ENCODE measurements at places on chromosomes 7 and 10.

- DNase-seq, result no peak
These were observed 45.4 kb upstream of the CACNB2 start for GRCh38 chr10:18094793-18095192.

GRCh38 chr7:69849268-69849667, 251.0 kb downstream of the AUTS2 start:
- DNase-seq, result no peak

GRCh38 chr10:26857991-26858706, 2.6 kb downstream of the ABI1 start:
- DNase-seq, result no peak

GRCh38 chr7:51349820-51350545, 33.4 kb upstream of the COBL start:
- DNase-seq, result no peak

DNA sequence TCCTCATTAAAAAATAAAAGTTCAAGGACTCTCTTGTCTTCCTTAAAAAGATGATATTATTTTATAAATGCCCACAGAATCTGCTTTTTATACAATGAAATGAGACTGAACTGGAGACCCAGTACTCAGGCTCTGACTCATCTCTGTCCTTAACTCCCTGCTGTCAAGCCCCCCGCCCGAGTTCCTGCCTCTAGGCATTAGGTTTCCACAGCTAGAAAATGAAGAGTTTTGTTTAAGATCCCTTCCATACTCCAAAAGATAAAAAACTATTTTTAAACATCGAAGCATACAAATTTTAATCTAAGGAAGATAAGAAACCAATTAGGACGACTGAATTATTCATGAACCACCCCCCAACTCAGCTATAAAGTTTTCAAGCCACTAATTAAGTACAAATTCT, 97.7 kb upstream of the FEZF1 start:
- DNase-seq, result no peak

GRCh38 chr10:121662945-121663917, 65.0 kb upstream of the FGFR2 start:
- no peak for DNase-seq

DNA sequence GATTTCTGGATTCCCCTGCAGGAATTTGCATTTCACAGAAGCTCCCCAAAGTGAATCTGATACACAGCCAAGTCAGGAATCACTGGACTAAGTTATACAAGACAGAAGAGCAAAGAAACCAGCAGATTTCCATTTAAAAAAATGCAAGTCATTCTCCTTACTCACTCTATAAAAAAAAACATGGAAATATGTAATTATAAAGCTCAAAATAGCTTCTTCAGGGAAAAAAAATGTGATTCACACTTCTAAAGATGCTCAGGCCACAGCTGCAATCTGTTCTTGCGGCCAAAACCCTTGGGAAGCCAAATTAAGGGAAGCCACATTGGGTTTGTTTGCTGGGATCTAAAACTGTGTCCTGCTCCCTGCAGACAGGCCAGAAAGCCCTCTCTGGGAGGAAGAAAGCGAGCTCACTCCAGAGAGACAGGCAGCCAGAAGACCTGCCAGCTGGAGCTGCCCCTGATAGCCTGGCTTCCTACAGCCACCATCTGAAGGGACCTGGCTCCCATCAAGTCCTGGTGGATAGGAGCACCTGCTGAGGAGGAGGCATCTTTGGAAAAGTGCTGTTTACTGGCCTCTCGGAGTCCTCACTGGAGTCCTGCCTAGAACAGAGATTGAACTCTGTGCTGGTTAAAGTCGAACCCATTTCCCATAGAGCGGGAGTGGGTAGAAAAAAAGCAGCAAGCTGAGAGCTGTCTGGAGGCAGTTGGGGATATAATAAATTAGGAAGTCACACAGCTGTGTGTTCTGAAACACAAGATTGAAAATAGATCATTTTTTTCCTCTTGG, 359.2 kb upstream of the AOAH start:
- DNase-seq, result peak; percentile 30

GRCh38 chr7:3232228-3232627, 68.8 kb upstream of the SDK1 start:
- DNase-seq, result no peak

DNA sequence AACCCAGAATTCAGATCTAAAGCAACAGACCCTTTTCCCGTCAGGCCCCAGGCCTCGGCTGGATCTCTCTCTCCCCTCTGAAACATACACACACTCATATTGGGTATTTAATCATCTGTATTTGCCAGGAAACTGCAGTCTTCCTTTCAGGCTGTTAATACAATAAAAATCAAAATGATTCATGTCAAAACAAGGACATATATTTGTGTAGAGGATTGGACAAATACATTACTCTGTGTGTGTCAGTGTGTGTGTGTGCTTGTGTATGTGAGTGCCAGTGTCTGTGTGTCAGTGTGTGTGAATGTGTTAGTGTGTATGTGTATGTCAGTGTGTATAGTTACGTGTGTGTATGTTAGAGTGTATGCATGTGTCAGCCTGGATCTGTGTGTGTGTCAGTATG, 90.8 kb downstream of the JCAD start:
- DNase-seq, result no peak

GRCh38 chr7:158394936-158395335, 192.7 kb downstream of the PTPRN2 start:
- DNase-seq, result no peak

- DNase-seq, result no peak
These were observed 752 bp downstream of the LRMDA start for GRCh38 chr10:75432176-75432575.

- no peak for DNase-seq
These were observed 16.7 kb downstream of the CAMK2B start for GRCh38 chr7:44308596-44309270.

GRCh38 chr10:79180414-79181221, 111.9 kb downstream of the ZMIZ1 start:
- no peak for DNase-seq

GRCh38 chr10:93813507-93814465, 56.0 kb downstream of the LGI1 start:
- no peak for DNase-seq

- DNase-seq, result no peak
These were observed 77.7 kb downstream of the CELF2 start for GRCh38 chr10:11095374-11095801.

GRCh38 chr7:101377189-101377736, 14.6 kb downstream of the COL26A1 start:
- no peak for DNase-seq

DNA sequence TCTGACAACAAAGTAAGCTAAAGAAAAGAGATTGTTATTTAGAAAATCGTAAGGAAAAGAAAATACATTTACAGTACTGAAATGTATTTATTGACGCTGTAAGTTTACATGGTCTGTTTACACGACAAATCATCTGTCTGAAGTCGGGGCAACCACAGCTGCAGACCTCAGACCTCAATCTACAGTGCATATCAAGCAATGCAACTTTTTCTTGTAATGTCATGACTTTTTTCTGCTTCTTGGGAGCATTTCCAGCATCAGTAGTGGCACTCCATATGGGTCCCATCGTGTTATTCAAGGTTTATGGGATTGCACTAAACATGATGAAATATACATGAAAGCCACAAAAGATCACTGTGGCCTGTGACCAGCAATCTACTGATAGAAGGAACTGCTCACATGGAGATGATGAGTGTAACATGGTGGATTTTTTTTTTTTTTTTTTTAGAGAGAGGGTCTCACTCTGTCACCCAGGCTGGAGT, 77.1 kb downstream of the MTPN start:
- no peak for DNase-seq

GRCh38 chr10:29600821-29601220, 34.0 kb downstream of the SVIL start:
- no peak for DNase-seq

GRCh38 chr10:19847321-19847720, 31.1 kb downstream of the PLXDC2 start:
- DNase-seq, result no peak

DNA sequence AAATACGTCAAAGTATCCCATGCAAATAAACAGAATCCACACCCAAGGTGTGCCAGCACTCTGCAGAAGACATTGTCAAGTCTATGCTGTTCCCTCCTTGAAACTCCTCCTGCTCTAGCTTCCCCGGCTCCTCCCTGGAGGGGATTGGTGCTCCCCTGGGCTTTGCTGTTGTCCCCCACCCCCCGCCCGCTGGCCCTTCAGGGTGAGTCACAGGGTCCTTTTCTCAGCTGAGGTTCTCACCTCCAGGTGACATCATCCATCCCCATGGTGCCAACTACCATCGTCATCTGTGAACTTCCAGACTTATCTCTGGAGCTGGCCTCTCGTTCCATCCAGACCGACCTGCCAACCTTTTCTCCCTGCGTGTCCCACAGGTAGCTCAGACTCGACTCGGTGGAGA, 77.0 kb downstream of the ITIH5 start:
- no peak for DNase-seq

DNA sequence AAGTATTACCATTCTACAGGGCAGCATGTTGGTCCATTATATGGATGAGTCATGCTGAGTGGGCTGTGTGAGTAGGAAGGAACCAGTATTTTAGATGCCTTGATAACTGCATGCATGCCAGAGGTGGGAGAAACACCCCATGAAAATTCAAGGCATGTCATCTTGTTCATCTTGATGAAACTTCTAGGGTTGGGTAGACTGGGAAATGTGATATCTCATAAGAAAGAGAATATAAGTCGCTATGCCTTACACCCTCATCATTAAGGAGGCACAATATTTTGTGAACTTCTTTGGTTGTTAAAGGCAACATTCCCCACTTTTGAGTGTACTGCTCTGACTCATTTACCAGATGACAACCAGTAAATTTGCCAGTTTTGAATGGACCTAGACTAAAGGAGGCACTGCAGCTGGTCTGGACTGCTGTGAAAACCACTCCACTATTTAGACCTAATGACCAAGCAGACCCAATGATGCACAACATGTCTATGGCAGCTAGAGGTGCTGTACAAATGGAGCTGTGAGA, 48.0 kb downstream of the ZNF365 start:
- DNase-seq, result peak; percentile 75

DNA sequence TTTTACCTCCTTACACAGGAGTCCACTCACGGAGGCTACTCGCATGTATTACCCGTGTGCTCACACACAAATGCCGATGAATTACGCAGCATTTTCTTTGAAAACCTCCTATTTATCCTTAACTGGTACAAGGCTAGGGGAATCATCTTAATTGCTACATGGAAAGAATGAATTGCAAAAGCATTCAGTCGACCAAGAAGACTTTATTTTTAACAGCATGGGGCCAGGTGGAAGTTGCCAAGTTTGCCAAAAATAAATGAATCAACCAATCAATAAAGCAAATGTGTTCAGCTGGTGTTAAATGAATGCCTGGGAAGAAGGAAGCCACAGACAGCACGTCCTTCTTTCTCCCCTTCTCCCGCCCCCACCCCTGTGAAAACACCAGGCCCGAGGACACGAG, 55.8 kb downstream of the CTBP2 start:
- no peak for DNase-seq

GRCh38 chr10:100524206-100524605, 4.5 kb upstream of the SEC31B start:
- DNase-seq, result no peak

DNA sequence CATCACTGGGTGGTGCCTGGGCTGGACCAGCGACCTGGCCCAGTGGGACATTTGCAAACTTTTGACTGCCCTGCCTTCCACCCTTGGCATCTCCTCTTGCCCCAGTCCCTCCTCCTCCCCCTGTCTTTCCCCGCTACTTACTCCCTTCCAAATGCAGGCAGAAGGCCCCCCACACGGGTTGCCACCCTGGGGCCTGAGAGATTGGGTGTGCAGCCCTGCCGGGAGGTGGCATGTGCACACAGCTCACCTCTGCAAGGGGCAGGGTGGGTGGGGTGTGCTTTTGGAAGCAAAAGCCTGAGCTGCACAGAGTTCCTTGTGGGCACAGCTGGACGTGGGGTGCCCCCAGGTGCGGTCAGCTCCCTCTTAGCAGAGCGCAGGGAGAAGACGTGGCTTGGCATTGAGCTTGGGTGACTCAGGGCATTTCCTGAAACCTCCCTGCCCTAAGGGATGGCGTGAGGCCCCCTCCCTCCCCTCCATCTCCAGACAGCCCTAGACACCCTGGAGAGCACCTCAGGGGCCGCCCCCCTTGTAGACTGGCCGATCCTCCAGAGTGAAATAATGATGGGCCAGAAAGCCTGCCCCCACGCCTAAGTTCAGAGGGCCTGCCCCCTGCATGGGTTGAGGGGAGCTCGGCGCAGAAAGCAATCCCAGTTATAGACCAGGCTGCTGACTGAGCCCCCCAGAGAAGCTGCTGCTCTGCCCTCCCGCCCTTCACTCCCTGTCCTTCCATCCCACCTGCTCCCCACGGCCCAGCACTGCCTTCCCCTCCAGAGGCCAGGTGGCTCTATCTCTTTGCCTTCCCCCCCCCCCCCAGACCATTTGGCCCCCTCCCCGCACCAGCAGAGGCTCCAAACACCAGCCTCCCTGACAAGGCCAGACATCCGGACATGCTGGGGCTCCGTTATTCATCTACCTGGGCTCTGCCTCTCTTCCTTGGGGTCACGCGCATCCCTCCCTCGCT, 2.3 kb upstream of the SHH start:
- no peak for DNase-seq

DNA sequence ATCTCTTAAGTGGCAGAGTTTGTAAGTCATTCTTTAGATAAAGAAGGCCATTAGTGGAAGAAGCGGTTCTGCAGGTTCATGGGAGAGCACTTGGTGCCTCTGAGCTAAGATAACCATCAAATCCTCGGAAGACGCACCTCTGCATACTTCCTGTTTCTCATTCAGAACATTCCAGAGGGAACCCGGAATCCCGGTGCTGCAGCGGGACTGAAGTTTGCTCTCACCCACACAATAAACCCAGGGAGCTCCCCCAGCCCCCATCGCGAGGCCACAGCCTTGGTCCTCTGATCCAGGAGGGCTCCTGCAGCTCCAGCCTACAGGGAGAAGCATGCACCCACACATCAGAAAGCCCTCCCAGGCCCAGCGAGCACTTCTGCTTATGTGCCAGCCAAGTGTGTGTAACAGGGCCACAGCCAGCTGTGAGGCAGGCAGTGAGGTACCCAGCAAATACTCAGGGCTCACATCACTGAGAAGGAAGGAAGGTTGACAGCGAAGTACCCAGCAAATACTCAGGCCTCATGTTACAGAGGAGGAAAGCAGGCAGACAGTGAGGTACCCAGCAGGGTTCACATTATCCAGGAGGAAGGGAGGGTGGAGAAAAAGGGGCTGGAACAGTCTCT, 142.4 kb downstream of the DIP2C start:
- DNase-seq, result no peak
